ENCODE measurements at places on chromosomes 2 and 18.

DNA sequence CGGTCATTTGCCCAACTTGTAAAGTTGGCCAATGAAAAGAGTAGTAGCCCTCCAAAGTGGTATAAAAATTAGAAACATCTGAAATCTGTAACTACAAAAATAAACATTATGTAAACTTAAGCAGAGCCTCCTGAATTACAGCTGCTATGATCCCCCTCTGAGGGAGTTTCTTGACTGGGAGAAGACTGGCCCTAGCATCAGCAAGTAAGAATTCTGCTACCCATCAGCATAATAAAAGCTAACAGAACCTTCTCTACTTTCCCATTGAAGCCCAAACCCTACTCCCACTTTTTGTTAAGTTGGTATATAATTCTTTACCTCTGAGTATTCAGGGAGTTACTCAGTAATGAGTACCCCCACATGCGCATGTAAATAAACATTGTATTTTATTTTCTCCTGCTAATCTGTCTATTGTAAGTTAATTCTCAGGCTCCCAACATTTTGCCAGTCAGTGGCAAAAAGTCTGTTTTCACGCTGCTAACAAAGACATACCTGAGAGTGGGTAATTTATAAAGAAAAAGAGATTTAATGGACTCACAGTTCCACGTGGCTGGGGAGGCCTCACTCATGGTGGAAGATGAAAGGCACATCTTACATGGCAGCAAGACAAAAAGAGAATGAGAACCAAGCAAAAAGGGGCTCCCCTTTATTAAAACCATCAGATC, 71.3 kb downstream of the MYL12B start:
- H3K27me3 ChIP-seq, result no peaks in the 10 kb centered on the region
- no peak overlapping the region for H3K27ac ChIP-seq
- no peaks in the 10 kb centered on the region for H3K36me3 ChIP-seq
- DNase-seq, result no peak
- H3K4me3 ChIP-seq, result no peak overlapping the region
- H3K4me1 ChIP-seq, result no peaks in the 10 kb centered on the region

DNA sequence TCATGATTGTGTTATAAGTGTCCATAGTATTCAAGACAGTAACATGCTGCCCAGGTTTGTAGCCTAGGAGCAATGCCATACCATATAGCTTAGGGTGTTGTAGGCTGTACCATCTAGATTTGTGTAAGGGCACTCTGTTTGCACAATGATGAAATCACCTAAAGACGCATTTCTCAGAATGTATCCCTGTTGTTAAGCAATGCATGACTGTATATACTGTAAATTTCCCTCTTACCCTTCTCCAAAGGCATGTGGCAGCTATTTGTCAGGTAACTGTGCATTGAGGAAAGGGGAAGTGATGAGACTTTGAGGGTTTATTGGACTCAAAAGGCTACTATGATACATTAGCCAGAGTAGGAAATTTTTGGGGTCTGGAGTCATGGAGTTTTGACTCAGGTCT, 180.8 kb downstream of the VAPA start:
- no peaks in the 10 kb centered on the region for H3K36me3 ChIP-seq
- peaks cover 21% of the 10 kb centered on the region for H3K4me1 ChIP-seq
- no peak overlapping the region for H3K27ac ChIP-seq
- H3K27me3 ChIP-seq, result no peaks in the 10 kb centered on the region
- DNase-seq, result no peak

GRCh38 chr18:63542069-63542468, at the start of gene SERPINB12:
TSS of gene SERPINB12 (plus strand) at chr18:63542369. CDS start at chr18:63556160, 13,791 bp downstream.
- H3K4me3 ChIP-seq, result no peak within 1 kb of the TSS
- no peaks in the 10 kb centered on the region for H3K27me3 ChIP-seq
- H3K4me1 ChIP-seq, result peaks cover 31% of the 10 kb centered on the region
- H3K27ac ChIP-seq, result no peak within 1 kb of the TSS
- no peaks in the 10 kb centered on the region for H3K36me3 ChIP-seq

- DNase-seq, result no peak
- H3K4me1 ChIP-seq, result no peaks in the 10 kb centered on the region
- no peaks in the 10 kb centered on the region for H3K36me3 ChIP-seq
- no peak overlapping the region for H3K27ac ChIP-seq
- no peak overlapping the region for H3K4me3 ChIP-seq
- no peaks in the 10 kb centered on the region for H3K27me3 ChIP-seq
Observed at GRCh38 chr2:125730921-125731320, 925.0 kb upstream of the GYPC start.

- no peak overlapping the region for H3K27ac ChIP-seq
- DNase-seq, result no peak
- H3K36me3 ChIP-seq, result peaks cover 9% of the 10 kb centered on the region
- H3K4me3 ChIP-seq, result no peak overlapping the region
Observed at GRCh38 chr2:42652086-42652485, 83.7 kb downstream of the MTA3 start.

DNA sequence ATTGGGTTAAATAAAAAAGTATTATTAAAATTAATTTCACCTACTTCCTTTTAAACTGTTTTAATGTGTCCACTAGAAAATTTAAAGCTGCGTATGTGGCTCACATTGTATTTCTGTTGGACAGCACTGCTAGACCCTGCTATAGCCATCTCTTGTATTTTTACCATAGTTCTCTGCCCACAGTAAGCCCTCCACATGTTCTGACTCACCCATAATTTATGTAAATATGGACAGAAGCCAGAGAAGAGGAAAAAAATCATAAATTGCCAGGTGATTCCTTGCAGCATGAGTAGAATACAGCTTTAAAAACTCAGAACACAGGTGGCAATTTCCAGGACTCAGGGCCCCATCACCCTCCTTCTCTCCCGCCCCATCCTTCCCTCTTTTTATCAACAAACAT, 142.4 kb upstream of the MEX3C start:
- H3K4me3 ChIP-seq, result no peak overlapping the region
- no peaks in the 10 kb centered on the region for H3K36me3 ChIP-seq
- H3K4me1 ChIP-seq, result peaks cover 41% of the 10 kb centered on the region
